ENCODE measurements at places on chromosomes 16 and 17. TPM values are rescaled to one million over a fixed set of nuclear protein-coding genes. Genes with fewer than 3 reads are reported as not detected.

Gene KRTAP2-2
- total RNA-seq, result not detected

Gene COG7
- 11.9 TPM for total RNA-seq

Gene ZNRF1
- 11.4 TPM for total RNA-seq

- DNase-seq, result no peak
Measured at GRCh38 chr17:63626551-63627180, 4.4 kb downstream of the MAP3K3 start.

GRCh38 chr16:85275533-85276249, 163.4 kb upstream of the CIBAR2 start:
- DNase-seq, result peak; percentile 50

GRCh38 chr17:45960311-45960710, 38.7 kb upstream of the STH start:
- DNase-seq, result no peak

GRCh38 chr16:89166696-89167424, 4.7 kb upstream of the CDH15 start:
- no peak for DNase-seq
